ENCODE measurements at places on chromosomes 7 and 10.

- DNase-seq = no peak
Measured at GRCh38 chr10:88238615-88238914, 344.6 kb downstream of the RNLS start.

- DNase-seq = no peak
Measured at GRCh38 chr10:76353237-76353851, 921.9 kb downstream of the LRMDA start.

DNA sequence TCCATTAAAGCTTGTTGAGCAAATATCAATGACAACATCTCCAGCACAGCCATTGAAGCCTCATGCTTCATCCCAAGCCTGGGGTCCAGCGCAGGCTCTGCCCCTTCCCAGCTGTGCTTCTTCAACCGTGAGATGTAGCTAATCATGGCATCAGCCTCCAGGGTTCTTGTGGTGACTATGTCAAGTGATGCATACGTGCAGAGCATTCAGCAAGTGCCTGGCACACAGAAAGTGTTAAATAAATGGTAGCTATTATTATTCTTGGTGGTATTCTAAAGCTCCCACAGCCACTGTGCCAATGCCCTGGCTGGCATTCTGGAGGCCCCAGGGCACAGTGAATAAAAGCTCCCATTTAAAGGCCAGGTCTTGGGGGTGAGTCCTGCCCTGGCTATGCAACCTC lies 146.6 kb downstream of the WDR11 start:
- no peak for DNase-seq

DNA sequence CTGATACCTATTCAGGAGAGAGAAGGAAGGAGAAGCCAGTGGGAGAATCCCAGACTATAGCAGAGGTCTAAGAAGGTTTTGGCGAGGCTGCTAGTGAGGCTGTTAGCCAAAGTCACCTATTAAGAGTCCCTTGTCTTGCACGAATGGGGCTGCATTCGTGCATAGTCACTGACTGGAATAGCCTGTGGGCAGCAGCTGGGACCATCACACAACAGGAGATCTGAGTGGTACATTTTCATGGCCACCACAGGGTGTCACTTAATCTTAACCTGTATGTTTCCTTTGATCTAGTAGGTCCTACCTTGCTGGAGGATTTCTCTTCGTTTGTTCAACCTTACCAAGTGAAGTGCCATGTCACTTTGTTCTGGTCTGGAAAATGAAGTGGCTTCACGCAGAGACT lies 319.9 kb downstream of the BMPER start:
- no peak for DNase-seq

- DNase-seq = no peak
Measured at GRCh38 chr10:103490986-103491314, 2.6 kb upstream of the NEURL1 start.

GRCh38 chr7:39623732-39624441 lies 515 bp downstream of the RALA start:
- DNase-seq = no peak

GRCh38 chr7:84637568-84638338 lies 443.2 kb upstream of the SEMA3A start:
- DNase-seq = peak; percentile 93

- no peak for DNase-seq
Measured at GRCh38 chr10:119025776-119026175, 3.7 kb upstream of the NANOS1 start.

- DNase-seq = no peak
Measured at GRCh38 chr10:128440513-128441160, 314.4 kb upstream of the MKI67 start.

DNA sequence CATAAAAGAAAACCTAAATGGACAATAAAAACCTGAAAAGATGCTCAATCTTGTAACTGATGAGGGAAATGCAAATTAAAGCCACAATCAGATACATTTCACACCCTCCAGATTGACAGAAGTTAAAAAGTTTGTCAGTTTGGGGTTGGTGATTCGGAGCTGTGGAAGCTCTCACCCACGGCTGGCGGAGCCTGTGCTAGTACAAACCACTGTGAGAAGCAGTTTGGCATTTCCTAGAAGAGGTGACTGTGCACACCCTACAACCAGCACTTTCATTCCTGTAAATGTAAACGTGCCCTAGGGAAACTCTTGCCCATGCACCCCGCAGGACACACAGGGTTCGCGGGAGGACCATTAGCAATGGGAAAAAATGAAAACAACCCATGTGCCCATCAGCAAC lies 114.1 kb downstream of the BMS1 start:
- no peak for DNase-seq

GRCh38 chr10:13483073-13483472 lies 45.7 kb downstream of the BEND7 start:
- no peak for DNase-seq

DNA sequence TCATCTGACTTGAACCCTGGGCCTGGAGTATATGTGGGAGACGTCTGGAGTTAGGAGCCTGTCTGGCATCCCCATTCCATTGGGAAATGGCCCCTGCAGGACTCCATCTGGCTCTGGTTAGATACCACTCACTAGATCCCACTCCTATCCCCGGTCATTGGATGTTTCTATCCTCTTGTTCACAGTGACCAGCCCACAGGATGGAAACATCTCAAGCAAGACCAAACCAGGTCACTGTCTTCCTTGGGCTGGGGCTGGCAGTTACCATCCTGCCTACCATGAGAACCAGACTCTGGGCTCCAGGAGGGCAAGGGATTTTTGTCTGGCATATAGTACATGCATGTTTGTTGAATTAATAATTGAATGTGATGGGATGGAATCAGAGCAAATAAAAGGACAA lies 415.7 kb downstream of the GRID1 start:
- no peak for DNase-seq

DNA sequence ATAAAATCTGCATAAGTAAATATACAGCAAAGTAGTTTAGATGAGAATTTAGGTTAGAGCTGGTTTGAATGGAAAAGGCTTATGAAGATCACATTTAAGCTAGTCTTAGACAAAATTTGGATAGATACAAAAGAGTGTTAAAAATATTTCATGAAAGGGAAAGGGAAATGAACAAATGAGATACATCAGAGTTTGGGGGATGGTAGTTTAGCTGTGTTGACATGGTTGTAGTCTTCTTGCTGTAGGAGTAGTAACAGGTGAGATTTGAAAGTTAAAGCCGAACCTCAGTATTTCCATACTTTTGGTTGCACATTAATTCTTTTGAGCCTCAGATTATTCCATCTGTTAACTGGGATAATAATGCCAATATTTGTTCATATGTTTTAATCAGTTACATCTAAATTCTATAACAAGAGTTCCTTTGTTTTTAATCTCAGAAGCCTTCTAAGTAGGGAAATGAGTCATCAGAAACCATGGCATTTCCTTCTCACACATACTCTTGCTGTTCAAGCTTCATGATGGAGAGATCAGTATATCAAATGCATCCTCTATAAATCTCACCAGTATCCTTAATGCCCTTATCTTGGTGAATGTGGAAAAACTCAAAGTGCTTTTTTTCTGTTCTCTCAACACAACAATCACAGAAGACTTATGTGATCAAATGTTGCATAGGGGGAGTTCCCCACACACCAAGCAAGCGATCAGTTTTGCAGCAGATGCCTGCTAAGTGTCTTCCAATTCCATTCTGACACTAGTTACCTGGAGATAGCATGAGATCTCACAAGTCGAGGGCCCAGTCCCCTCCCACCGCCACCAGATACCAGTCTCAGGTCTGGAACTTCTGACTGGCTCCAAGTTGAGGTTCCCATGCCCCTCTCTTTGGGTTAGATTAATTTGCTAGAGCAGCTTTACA lies 84.7 kb downstream of the MAPK8 start:
- DNase-seq = peak; percentile 58

- no peak for DNase-seq
Measured at GRCh38 chr10:49264177-49264677, 34.7 kb upstream of the C10orf71 start.

DNA sequence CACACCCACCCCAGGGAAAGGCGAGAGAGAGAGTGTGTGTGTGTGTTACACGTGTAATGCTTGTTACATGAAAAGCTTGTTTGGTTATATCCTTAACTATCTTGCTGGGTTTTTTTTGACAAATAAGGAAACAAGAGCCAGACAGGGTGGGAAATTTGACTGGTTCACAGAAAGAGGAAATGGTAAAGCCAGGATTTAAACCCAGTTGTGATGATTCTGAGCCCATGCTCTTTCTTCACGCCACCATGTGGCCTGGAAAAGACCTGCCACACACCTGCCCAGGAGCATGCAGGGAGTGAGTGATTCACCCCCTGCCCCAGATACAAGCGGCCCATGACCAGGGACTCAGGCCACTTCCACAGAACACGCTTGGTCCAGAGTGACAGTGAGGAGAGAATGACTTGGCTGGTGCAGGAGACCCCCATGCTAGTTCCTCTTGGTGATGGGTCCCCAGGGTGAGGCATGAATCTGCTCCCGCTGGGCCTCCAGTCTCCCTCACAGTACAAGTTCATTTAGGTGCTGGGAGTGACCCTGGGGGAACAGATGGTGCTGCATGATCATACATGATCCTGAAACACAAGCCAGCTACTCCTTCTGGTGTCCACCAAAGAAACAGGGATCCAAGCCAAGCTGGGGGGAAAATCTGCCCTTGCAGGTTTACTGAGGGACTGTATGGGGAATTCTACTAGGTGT lies 21.0 kb upstream of the EIF5AL1 start:
- DNase-seq = no peak

DNA sequence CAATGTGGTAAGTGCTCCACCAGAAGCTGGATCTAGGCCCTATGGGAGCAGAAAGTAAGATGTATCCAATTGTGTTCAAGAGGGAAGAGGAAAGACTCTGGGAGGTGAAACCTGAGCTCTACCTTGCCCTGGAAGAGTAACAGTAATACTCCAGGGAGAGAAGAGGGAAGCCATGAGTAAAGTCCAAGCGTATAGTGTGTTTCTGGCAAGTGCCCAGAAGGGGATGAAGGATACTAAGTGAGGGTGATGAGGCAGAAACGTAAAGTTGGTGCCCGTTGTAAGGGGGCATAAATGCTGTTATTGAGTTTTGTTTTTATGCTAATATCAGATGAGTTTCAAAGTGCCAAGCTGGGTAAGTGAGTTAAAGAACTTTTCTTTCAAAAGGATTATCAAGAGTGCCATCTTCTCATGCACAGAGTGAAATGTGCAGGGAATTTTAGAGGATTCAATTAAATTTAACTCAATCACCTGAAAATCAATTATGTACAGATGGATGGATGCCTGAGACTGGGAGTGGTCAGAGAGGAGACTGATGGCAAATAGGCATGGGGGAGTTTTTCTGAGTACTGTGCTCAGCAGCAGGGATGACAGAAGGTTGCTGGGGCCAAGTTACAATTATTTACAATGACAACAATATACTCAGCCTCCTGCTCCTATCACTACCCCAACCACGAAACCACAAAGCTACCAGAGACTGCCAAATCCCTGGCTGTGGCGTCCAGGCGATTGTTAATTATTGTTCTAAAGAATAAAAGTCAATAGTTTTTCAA lies 123.3 kb upstream of the LAMB4 start:
- DNase-seq = no peak

GRCh38 chr7:103710247-103710646 lies 264.2 kb upstream of the SLC26A5 start:
- no peak for DNase-seq

- no peak for DNase-seq
Measured at GRCh38 chr7:840001-840600, 7.8 kb downstream of the SUN1 start.

DNA sequence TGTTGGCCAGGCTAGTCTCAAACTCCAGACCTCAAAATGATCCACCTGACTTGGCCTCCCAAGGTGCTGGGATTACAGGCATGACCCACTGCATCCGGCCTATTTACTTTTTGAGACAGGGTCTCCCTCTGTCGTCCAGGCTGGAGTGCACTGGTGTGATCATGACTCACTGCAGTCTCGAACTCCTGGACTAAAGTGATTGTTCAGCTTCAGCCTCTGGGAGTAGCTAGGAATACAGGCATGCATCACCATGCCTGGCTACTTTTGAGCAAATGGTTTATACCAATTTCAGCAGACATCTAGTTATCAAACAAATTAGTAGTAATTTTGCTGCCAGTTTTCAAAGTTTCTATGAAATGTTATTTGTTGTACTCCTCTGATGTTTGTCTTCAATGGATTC lies 2.2 kb upstream of the WAC start:
- DNase-seq = no peak

- no peak for DNase-seq
Measured at GRCh38 chr7:151008511-151009323, 15.6 kb downstream of the ATG9B start.

DNA sequence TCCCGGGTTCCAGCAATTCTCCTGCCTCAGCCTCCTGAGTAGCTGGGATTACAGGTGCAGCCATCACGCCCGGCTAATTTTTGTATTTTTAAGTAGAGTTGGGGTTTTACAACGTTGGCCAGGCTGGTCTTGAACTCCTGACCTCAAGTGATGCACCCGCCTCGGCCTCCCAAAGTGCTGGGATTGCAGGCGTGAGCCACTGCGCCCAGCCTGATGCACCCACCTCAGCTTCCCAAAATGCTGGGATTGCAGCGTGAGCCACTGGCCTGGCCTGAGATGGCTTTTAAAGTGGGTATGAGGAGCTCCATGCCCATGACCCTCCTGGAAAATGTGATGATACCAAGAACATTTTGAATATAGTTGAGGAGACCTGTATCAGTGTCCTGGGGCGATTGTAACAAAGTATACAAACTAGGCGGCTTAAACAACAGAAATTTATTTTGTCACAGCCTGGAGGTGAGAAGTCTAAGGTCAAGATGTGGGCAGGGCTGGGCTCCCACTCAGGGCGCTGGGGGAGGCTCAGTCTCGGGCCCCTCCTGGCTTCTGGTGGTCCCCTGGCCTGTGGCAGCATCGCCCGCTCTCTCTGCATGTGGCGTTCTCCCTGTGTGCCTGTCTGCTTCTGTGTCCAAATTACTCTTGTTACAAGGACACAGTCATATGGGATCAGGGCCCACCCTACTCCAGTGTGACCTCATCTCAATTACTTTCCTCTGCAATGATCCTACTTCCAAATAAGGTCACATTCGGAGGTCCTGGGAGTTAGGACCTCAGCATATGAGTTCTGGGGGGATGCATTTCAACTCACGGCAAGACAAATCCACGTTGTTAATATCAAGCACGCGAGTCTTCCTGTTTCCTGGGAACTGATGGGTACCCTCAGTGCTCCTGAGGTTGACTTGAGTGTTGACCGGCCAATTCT lies 108.8 kb downstream of the ACTR3B start:
- DNase-seq = no peak

DNA sequence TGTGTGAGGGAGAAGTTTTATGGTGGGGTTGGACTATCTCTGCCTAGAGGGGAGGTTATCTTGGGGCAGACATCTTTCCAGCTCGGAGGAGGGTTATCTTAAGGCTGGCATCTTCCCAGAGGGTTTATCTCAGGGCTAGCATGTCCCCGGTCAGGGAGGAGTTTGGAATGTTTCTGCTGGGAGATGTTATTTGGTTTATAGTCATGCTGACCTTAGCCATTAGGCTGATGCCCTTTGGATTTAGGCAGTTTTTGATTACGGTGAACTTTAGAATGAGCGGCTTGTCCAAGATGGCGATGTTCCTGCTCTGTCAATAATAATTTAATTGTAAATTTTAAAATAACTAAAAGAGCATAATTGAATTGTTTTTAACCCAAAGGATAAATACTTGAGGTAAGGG lies 236.4 kb downstream of the CACNB2 start:
- DNase-seq = peak; percentile 24

- no peak for DNase-seq
Measured at GRCh38 chr10:59807629-59808620, 54.7 kb upstream of the MRLN start.

- DNase-seq = no peak
Measured at GRCh38 chr10:23368816-23369640, 24.4 kb upstream of the C10orf67 start.

- DNase-seq = peak; percentile 16
Measured at GRCh38 chr7:142880876-142881505, 4.6 kb downstream of the TRPV6 start.

GRCh38 chr10:7033031-7033430 lies 377.8 kb downstream of the SFMBT2 start:
- DNase-seq = no peak

Data from NCI-H226 (cell line).